ENCODE measurements at places on chromosomes 13 and 19.

GRCh38 chr19:14059652-14060155 lies 2.2 kb downstream of the PALM3 start:
- DNase-seq, result no peak

DNA sequence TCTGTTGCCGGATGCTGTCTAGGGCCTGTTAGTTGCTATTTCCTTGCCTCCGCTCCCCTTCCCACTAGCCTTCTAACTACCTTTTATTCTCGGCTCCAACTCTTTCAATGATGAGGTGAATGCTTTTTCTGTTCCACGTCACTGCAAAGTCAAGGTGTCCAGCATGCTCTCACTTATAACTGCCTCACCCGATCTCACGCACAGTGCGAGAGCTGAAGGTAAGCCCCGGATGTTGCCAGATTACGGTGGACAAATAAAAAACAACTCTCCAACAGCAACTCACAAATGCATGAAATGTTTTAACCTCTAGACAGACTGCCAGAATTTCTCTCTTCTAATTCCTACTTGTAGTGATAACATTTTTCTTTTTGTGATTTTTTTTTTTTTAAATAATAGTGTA lies 169.9 kb downstream of the STK24 start:
- no peak for DNase-seq

- DNase-seq, result no peak
Observed at GRCh38 chr19:3609779-3610719, 3.4 kb upstream of the TBXA2R start.

DNA sequence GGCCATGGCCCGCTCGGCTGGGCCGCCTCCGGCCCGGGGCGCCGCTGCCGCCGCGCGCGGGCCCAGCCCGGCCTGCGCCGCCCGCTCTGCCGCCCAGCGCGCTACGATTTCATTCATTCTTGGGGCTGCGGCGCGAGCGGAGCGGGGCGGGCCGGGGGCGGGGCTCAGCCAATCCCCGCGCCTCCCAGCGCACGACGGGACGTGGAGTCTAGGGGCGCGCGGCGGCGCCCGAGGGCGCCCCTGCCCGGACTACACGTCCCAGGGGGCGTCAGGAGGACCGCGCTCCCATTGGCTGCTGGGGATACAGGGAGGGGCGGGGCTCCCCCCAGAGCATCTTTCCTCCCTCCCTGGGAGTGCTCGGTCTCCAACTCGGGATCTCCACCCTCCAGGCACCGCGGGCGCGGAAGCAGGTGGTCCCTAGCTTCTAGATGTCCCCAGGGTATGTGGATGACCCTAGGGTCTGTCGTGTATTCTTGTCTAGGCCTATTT lies 5.6 kb upstream of the DPF1 start:
- peak; percentile 34 for DNase-seq

GRCh38 chr19:34265221-34265650 lies 10.9 kb downstream of the GARRE1 start:
- DNase-seq, result no peak

- peak; percentile 27 for DNase-seq
Observed at GRCh38 chr19:54325194-54325621, 12.2 kb upstream of the LILRA5 start.

DNA sequence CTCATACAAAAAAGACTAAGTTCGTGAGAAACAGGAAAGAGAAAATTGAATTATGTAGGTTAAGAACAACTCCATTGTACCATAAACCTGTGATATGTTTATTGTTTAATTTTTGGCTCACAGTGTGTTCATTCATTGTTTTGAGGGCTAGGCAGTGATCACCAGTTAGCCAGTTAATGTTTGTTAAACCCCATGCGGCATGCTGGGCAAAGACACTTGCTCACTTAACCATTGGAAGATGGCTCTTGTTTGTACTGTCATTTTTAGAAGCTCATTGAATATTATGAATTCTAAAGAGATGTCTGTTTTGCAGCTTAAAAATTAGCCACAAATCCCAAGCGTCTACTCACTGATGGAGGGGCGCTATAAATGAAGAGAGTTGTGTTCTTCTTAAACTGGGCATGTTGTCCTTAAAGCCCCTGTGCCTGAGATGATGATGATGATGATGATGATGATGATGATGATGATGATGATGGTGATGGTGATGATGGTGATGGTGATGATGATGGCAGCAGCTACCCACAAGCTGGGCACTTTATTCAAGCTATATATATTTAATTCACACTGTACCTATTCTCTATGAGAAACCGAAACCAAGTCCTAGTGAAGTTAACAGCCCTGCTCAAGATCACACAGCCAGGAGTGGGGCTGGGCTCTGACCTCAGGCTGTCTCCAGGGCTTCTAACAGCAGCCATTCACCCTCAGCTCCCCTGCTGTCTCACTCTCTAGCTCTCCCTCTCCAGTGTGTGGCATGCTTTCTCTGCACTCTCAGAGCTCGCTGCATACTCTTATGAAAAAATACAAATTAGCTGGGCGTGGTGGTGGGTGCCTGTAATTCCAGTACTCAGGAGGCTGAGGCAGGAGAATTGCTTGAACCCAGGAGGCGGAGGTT lies 169.1 kb downstream of the SHISA2 start:
- no peak for DNase-seq

- no peak for DNase-seq
Observed at GRCh38 chr19:18156841-18157464, 4.0 kb downstream of the PIK3R2 start.

DNA sequence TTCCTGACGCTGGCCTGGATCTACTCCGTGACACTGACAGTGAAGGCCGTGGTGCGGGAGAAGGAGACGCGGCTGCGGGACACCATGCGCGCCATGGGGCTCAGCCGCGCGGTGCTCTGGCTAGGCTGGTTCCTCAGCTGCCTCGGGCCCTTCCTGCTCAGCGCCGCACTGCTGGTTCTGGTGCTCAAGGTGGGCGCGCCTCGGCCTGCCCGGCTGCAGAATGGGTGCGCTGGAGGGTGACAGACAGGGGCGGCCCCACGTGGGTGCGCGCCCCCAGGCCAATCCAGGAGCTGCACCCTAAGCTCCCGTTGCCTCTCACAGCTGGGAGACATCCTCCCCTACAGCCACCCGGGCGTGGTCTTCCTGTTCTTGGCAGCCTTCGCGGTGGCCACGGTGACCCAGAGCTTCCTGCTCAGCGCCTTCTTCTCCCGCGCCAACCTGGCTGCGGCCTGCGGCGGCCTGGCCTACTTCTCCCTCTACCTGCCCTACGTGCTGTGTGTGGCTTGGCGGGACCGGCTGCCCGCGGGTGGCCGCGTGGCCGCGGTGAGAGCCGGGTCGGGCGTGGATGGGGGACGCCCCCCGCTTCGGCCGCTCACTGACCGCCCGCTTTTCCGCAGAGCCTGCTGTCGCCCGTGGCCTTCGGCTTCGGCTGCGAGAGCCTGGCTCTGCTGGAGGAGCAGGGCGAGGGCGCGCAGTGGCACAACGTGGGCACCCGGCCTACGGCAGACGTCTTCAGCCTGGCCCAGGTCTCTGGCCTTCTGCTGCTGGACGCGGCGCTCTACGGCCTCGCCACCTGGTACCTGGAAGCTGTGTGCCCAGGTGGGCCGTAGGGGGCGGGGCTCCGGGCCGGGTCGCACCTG lies 7.2 kb downstream of the ABCA7 start:
- no peak for DNase-seq

DNA sequence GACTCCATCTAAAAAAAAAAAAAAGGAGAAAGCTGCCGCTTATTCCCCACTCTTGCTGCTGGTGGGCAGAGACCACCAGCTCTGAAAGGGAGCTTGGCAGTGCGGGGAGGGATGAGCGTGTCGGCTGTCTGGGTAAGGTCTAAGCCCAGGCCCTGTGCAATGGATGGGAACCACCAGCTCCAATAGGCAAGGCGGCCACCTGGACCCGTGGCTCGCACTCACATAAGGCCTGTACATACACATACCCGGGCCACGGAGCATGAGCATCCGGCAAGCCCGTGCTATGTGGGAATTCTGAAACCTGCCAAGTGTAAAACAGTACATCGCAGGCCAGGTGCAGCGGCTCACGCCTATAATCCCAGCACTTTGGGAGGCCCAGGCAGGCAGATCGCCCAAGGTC lies 56.6 kb upstream of the USE1 start:
- no peak for DNase-seq

DNA sequence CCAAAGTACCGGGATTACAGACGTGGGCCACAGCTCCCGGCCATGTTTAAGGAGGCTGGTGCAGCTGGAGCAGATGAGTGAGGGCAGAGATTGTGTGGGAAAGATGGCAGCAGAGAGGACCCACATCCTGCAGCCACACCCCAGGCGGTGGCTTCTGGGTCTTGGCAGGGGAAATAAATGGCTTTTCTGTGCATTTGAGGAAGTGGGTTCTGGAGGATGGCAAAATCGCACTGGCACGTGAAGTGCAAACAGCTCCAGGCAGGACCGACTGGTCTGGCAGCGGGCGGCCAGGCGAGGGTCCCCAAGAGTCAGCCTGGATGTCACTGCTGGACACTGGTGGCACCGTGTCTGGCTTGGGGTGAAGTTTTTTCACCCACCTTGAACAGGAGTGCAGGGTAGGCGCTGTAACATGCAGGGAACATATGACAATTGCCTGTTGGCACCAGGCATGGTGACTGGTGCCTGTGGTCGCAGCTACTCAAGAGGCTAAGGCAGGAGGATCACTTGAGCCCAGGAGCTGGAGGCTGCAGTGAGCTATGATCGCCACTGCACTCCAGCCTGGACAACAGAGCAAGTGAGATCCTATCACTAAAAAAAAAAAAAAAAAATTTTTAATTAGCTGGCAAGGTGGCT lies 8.4 kb downstream of the B3GNT3 start:
- no peak for DNase-seq

DNA sequence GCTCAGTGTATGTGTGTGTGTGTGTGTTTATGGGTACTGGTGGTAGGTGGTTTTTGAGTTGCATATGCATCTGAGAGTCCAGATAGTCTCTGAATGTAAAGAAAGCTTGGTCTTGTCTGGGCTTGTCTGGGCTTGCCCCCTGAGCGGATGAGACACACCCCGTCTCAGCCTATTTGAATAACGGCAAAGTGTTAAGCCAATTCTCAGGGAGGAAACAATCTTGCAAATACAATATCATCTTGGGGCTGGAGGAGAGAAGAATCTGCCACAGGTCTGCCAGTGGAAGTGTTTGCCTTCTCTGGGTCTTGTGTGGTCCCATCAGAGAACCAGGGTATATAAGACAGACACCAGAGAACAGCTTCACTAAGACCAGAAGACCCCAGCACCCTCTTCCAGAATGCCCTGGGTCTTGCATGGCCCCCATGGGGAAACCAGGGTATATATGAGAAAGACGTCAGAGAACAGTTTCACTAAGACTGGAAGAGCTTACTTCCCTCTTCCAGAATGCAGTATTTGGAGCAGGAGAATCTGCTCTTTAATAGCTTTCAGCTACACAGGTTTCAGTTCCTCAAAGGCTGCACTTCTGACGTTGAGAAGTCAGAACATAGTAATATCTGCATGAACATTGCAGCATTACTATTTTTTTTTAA lies 13.3 kb downstream of the CD70 start:
- DNase-seq, result no peak

DNA sequence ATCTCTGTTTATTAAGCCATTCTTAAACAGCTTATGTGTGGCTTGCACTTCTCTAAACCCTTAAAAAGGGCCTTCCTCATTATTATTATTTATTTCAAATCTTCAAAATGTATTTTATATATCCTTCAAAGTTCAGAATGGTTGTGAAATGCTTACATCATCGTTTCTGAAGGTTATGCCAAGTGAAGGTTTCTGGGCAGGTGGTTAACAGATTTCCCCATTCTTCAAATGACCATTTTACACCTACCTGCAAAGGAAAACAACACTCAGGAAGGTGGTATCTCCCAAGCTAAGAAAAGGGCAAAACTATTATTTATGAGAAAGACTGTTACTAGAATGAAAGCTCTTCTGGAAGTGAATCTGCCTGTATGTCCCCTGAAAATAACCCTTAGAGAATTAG lies 191.6 kb downstream of the SHISA2 start:
- no peak for DNase-seq

GRCh38 chr13:63190219-63190618 lies 1774.6 kb upstream of the PCDH20 start:
- DNase-seq, result no peak

GRCh38 chr13:65592731-65593130 lies 1637.4 kb downstream of the PCDH9 start:
- DNase-seq, result no peak

- DNase-seq, result no peak
Observed at GRCh38 chr19:2428321-2428690, 920 bp upstream of the TIMM13 start.

- no peak for DNase-seq
Observed at GRCh38 chr13:112675366-112675756, 14.5 kb upstream of the ATP11A start.

- no peak for DNase-seq
Observed at GRCh38 chr19:7415163-7415856, 66.6 kb downstream of the ARHGEF18 start.

- no peak for DNase-seq
Observed at GRCh38 chr19:14502334-14503092, 6.6 kb upstream of the GIPC1 start.

DNA sequence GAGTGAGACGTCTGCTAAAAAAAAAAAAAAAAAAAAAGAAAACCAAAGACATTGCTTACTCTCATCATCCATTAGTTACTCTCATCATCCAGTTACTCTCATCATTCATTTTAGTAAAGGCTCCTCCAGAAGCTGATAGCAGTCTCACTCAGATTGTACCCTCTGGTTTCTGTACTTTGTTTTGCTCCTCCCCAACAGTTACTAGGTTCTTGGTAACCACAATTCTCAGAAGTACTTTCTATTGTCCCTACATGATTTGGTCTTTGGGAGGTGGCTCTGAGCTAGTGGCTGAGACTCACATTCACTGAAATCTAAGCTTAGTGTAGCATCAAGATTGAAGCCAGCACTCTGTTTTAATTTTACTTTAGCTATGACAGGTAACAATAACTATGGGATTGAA lies 14.3 kb downstream of the ERICH4 start:
- DNase-seq, result no peak

GRCh38 chr13:102122147-102122546 lies 279.7 kb downstream of the FGF14 start:
- no peak for DNase-seq

GRCh38 chr19:55419624-55420236 lies 12.1 kb upstream of the UBE2S start:
- no peak for DNase-seq

DNA sequence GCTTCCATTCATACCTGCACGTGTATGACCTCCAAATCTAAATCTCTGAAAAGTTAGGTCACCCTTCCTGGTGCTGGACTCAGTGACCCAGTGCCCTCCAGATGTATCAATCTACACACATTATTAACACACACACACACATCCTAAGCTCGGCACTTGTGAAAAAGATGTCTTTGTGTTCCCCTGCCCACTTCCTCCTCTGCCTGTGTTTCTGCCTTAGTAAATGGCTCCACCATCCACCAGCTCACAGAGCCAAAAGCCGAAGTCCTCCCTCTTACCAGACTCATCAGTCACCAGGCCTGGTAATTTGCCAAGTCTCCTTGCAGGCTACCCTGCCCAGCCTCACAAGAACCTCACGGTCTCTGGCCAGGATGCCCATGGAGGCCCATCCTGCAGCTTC lies 131.5 kb downstream of the SHISA2 start:
- DNase-seq, result no peak

- no peak for DNase-seq
Observed at GRCh38 chr13:97364031-97364430, 69.9 kb upstream of the RAP2A start.

- DNase-seq, result no peak
Observed at GRCh38 chr19:17794731-17795494, at the start of gene B3GNT3. Gene B3GNT3 (plus strand): TSS chr19:17795138. CDS start chr19:17807808, 12,670 bp downstream.

Measured in stimulated activated CD4-positive, alpha-beta T cell treated with anti-CD3 and anti-CD28 coated beads, Interleukin-1b, Interleukin-23, amount 100 ng/mL, for 1 hour (primary cell).